Activated CD4-positive, alpha-beta T cell treated with anti-CD3 and anti-CD28 coated beads, Interleukin-2, amount 50 U/mL, for 48 hours (primary cell): ENCODE measurements at places on chromosomes 12 and 14.

- DNase-seq = no peak
These were observed 90.2 kb upstream of the RESF1 start for GRCh38 chr12:31868965-31869364.

- DNase-seq = no peak
These were observed 210.9 kb upstream of the FKBP4 start for GRCh38 chr12:2583642-2584401.

DNA sequence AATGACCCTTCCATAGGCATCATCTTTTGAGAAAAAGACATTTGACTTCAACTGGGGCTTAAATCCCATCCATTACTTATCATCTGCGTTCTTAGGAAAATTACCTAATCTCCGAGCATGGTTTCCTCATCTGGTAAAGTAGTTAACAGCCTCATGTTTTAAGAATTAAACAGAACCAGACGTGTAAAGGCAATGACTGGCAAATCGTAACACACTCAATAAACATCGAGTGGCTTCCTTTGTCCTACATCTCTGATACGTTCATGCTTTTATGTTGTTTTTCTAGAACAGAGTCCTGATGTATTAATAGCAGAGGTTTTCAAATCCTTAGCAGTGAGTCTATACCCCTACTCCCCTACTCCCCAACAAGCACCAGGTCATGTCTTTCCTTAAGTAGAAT is 189.7 kb upstream of the RGS6 start:
- no peak for DNase-seq

DNA sequence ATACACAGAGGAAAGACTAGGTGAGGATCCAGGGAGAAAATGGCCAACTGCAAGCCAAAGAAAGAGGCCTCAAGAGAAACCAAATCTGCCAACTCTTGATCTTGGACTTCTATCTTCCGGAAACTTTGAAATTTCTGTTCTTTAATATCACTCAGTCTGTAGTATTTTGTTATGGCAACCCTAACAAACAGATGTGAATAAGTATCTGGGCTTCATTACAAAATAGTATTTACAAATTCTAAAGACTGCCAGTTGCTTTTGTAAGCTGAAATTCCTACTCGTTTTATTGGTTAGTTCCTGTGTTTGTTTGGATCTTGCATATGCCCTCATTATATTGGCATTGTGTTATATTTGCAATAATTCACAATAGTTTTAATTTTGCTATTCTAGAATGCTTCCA is 143.2 kb upstream of the USP15 start:
- no peak for DNase-seq

- DNase-seq = no peak
These were observed 18.5 kb downstream of the ANHX start for GRCh38 chr12:133217219-133217618.

DNA sequence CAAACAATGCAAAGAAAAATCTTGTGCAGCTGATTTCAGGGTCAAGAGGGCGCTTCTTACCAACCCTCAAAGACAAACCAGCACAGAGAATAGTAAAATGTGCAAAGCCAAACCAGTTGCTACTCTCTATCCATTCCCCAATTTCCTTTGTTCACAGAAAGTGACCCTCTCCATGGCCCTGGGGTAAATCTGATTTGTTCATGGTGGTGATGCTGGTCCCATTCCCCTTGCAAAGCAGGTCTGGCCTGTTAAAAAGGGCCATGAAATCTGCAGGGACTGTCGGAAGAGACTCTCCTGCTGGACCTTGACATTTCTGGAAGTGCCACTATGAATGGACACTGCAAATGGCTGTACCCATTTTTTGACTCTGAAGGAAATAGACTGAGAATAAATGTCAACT is 113.5 kb downstream of the HMGA2 start:
- no peak for DNase-seq

DNA sequence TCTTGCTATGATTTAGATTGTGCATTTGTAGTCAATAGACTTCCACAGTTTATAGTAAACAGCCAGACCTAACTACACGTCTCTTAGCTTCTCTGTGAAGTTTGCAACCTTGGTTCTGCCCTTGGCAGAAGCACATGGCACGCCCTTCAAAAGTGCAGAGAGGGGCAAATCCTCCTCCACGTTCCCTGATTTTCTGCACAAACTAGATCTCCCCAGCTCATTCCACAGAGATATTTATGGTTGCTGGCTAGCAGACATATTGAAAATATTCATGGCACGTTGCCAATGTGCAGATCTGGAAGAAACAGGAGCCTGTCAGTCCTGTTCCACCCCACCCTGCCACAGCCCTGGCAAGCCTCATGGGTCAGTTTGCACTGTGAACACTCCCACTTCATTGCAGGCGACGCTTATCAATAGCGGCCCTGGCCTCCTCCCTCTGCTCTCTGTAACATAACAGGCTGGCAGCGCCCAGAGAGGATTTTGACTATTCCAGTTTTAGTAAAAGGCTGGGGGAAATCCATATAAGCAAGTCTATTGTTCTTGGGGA is 6.5 kb upstream of the LGALS3 start:
- DNase-seq = no peak

GRCh38 chr12:49369411-49370145 is 2.3 kb downstream of the SPATS2 start:
- DNase-seq = peak; percentile 24

DNA sequence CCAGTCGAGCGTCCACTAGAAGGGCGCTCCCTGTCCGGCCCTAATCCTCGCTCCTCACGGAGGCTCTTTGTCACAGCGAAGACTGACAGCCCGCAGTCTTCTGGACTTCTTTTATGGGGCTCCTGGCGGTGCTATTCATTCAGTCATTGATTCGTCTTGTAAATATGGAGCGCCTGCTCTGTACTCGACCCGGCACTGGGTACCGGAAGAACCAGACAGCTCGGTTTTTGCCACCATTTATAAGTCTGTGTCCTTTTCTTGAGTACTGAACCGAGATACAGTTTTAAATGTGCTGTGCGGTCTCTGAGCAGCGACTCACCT is 570 bp downstream of the DMAC2L start:
- DNase-seq = no peak
